Kidney (tissue), 22 donors: ENCODE measurements at places on chromosomes 4 and X.

GRCh38 chr4:48173056-48173991 lies 39.3 kb upstream of the TXK start:
- DNase-seq: no peak

DNA sequence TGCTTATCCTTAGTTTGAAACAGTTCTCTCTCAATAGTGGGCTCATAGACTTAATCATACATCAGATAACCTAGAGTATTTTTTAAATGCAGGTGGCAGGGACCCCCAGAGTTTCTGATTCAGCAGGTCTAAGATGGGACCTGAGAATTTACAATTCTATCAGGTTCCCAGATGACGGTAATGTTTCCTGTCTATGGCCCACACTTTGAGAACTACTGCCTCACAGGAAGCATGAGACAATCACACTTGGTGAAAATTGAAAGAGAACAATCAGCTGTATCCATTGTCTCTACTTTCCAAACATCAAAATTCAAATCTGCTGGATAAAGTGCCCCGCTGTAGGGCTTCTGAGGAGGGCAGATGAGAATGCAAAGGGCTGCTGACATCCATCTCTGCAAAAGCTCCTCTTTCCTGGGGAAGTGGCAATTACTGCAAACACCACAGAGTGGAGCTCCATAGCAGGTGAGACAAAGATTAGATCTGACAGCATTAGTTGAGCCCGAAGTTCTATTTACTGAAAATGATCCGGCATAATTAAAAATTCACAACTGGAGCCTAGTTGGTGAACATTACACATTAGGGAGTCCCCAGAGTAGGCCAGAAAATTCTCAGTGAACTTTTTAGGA lies 187.8 kb upstream of the MBNL3 start:
- no peak for DNase-seq

DNA sequence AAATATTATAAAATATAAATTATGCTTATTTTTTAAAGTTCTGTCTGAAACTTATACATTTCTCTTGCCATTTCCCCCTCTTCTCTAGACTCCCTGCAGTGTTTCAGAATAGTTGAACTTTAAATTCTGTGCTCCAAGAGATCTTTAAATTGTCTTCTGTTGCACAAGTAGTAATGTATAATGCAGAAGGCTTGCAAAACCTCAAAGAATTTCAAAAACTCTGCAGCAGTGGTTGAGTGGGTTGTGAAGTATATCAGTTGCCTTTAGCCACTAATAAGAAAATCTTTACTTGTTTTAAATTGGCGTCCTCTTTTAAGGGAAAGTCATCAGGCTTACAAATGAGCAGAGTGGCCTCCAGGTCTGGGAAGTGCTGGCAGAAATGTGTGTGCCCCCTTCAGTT lies 1153.3 kb upstream of the PABPC4L start:
- DNase-seq: no peak

GRCh38 chrX:75893281-75893680 lies 108.2 kb upstream of the MAGEE2 start:
- no peak for DNase-seq
